ENCODE measurements at places on chromosomes 13 and 19.

- no peak for DNase-seq
Observed at GRCh38 chr13:35498231-35498630, 21.7 kb upstream of the MAB21L1 start.

DNA sequence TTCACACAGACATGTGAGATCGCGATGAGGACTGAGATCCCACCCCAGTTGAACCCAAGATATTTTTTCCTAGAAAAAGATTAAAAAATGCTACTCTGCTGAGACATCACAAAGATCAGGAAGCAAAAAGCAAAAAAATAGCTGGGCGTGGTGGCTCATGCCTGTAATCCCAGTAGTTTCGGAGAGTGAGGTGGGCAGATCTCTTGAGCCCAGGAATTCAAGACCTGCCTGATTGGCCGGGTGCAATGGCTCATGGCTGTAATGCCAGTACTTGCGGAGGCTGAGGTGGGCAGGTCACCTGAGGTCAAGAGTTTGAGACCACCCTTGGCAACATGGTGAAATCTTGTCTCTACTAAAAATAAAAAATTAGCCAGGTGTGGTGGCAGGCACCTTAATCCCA is 1.1 kb downstream of the FUT3 start:
- no peak for DNase-seq

DNA sequence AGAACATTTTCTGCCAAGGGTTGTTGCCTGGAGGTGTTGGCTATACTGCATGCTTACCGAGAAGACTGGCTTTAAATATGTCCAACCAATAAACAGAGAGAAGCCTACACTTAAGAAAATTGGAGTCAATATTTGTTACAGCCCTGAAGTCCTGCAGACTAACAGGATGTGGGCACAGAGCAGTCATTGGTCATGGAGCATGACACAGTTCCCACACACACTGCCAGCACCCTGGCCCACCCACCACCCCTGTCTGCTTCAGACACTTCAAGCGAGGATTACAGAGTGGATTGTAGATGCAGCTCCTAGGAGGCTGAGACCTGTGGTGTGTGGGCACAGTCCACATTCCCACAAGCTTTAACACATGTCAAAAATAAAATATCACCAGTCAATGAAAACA is 21.0 kb upstream of the SERP2 start:
- DNase-seq, result no peak

- DNase-seq, result no peak
Observed at GRCh38 chr13:46552303-46552682, 677 bp upstream of the LRCH1 start.

- no peak for DNase-seq
Observed at GRCh38 chr13:36831291-36831690, 12.3 kb downstream of the RFXAP start.

- no peak for DNase-seq
Observed at GRCh38 chr19:32627714-32628270, 46.8 kb downstream of the PDCD5 start.

DNA sequence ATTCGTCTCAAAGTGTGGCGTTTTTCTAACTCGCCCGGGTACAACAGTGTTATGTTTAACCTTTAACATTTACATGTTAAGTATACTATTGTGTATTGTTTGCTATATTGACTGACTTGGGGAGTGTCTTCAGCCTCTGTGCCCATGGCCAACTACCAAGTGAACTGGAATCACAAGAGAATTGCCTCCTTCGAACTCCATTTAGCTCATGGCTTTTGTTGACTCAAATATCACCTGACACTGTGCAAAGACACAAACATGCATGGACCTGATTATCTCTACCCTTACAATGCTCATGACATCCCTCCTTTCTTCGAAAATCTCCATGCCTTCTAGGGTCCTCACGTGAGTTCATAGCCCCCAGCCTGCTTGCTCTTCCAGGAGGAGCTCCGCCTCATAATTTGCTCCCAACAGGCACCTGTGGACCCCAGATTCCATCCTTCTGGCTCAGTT is 704 bp downstream of the ZNF814 start:
- no peak for DNase-seq

GRCh38 chr19:51131780-51132680 is 7.3 kb downstream of the SIGLEC9 start:
- no peak for DNase-seq

DNA sequence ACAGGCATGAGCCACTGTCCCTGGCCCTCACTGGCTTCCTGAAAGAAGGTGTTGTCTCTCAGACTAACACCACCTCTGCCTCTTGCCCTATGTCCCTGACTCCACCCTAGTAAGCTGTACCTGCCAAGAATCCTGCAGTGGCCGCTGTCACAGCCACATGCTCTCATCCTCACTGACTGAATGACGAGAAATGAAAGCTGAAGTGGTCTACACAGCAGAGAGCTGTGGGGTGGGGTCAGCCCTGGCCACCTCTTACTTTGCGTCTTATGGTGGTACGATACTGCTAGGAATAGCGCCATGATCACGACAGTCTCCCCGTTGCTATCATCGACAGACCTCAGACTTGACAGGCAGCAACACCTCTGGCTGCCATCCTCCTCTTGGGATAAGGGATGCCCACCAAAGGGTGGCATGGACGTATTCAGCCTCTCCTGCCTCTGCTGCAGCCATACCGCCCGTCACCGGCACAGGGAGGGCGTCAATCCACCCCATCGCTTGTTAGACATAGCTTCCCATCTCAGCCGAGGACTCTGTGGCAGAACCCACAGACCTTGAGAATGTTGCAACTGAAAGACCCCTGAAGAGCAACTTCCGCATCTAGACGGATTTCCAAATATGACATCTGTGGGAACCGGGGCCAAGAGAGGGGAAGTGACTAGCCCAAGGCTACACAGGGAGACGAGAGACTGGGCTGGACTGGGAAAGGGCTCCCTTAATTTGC is 809 bp downstream of the MYO1F start:
- DNase-seq, result no peak

- no peak for DNase-seq
Observed at GRCh38 chr19:49799798-49800376, 13.2 kb downstream of the FUZ start.

DNA sequence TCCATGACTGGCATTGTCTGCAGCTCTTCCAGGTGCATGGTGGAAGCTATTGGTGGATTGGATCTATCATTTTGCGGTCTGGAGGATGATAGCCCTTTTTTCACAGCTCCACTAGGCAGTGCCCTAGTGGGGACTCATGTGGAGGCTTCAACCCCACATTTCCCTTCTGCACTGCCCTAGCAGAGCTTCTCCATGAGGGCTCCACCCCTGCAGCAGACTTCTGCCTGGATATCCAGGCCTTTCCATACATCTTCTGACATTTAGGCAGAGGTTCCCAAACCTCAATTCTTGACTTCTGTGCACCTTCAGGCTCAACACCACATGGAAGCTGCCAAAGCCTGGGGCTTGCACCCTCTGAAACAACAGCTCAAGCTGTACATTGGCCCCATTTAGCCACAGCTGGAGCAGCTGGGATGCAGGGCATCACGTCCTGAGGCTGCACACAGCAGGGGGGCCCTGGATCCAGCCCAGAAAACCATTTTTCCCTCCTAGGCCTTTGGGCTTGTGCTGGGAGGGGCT is 800.2 kb upstream of the MIR17HG start:
- no peak for DNase-seq

GRCh38 chr19:14370169-14370939 is 10.9 kb upstream of the ADGRE5 start:
- DNase-seq, result peak; percentile 65

DNA sequence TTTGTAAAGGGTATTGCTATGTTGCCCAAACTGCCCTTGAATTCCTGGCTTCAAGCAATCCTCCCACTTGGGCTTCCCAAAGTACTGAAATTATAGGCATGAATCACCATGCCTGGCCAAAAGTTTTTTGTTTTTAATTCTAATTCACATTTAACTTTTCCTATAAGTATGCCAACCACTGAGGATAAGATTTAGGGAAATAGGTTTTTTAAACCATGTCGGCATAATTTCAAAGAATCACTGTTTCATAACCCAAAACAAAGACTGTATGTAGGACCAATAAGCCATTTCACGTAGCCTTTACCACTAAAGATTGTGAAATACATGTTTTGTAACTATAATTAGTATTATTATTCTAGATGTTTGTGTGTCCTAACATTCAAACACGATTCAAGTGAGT is 8.2 kb downstream of the ZDHHC20 start:
- no peak for DNase-seq

DNA sequence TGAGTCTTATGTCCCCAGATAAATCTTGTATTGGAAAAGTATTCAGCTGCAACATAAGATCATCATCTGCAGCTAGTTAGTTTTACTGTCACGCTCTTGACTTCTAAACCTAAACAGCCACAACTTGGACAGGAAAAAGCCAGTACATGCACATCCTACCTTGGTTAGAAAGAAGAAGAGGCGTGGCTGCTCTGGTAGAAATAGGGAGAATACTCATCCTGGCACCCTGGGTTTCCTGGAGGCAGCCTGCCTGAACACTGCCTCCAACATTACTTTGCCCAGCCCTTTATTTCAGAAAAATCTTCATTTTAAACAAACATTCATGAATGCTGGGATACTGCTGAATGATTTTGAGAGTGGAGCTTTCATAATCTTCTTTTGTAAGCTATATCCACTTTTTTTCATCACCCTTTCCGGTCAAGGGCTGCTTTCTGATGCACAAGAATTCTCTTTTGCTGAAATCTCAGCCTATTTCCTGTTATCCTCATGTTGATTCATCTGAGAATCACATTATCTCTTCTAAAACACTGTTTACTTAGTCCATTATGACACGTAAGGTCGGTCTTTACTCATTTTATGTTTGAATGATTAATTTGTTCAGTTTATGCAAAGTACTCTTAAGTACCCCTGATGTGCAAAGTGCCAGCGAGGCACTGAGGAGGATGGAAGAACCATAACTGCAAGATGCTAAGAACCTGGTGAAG is 55.2 kb downstream of the STARD13 start:
- no peak for DNase-seq

DNA sequence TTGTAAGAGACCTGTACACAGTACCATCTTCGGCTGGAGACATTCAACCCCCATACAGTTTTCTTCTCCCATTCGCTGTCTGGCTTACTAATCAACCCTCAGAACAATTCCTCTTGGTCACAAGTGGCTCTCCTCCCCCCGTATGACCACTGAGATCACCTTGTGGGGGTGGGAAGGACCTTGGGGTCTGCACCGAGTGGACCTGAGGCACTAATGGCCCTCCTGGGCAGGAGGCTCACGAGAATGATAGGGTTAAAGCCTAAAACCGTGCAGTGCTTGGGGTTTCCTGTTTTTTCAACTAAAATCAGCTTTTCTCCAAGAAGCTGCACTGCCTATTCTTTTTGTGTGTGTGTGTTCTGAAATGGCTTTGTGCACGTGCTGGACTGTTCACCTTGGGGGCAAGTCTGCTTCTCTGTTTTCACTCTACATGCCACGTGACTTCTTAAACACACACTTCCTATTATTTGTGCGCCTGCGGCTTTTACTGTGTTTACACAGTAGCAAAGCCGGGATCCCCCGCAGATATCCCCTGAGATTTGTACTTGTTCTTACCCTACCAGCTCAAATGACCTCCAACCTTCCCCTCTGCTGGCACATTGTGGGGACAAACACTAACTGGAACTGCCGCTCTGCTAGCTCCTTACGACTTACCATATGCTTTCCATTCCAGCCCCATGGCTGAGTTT is 12.3 kb downstream of the RBM26 start:
- DNase-seq, result peak; percentile 18

GRCh38 chr13:97121894-97122293 is 100.2 kb upstream of the MBNL2 start:
- no peak for DNase-seq

DNA sequence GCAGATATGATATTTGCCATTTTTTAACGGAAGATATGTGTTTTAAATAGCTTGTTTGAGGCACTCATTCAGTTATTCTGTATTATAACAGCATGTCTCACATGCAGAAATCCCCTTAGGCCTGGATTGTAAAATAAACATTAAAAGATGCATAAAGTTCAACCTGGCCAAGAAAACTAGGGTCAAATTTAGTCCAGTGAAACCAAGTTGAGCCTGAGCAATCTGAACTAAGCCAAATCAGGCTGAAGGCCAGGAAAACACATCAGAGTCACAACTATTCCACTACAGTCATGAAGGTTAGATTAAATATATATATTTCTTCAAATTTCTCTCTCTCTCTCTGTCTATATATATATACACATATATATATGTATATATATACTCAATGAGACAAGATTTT is 504.8 kb downstream of the SLITRK1 start:
- no peak for DNase-seq

DNA sequence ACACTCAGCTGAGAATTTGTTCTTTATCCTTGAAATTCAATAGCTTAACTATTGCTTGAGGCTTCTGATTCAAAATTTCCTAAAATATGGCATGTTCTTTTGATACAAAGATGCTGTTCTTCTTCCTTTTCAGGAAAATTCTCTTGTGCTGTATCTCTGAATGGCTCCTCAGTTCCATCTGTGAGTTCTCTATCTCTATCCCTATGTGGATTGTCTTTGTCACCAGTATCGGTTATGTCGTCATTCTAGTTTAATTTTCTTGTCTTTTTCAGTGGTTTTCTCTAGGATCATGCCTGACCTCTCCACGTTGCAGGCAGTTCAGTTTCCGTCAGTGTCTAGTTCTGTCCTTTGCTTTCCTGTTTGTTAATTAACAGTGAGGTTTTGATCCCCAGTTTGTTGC is 104.6 kb upstream of the GJB6 start:
- no peak for DNase-seq

DNA sequence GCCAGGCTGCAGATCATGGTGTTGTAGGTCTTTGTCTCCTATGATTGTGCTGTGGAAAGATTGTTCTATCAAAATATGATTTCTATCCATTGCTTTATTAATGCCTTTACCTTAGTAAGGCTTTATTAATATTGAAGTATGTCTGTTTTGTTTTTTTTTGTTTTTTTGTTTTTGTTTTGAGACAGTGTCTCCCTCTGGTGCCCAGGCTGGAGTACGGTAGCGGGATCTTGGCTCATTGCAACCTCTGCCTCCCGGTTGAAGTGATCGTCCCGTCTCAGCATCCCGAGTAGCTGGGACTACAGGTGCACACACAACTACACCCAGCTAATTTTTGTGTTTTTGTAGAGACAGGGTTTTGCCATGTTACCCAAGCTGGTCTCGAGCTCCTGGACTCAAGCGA is 7.7 kb downstream of the IRGC start:
- no peak for DNase-seq

DNA sequence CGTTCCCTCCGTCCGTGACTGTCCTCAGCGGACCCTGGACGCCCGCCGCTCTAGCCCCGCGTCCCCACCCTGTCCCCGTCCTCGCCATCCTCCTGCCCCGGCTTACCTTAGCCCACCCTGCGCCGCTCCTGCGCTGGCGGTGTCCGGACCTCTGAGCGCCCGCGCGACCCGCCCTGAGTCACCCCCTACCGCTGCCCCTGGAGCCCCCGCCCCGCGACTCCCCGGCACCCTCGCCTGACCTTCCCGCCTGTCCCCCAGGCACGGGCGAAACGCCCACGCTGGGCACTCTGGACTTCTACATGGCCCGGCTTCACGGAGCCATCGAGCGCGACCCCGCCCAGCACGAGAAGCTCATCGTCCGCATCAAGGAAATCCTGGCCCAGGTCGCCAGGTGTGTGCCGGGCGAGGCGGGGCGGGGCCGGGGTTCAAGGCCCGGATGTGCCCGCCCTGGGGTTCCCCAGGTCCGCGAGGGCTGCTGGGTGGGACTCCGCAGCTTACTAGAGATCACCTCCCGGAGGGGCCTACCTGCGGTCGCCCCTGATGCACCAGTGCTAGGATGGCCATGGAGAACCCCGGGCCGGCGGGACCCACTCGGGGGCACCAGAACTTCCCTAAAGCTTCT is 5.1 kb downstream of the HMG20B start:
- DNase-seq, result no peak
